Stromal cell of bone marrow (primary cell): ENCODE measurements at places on chromosomes 3 and 15.

DNA sequence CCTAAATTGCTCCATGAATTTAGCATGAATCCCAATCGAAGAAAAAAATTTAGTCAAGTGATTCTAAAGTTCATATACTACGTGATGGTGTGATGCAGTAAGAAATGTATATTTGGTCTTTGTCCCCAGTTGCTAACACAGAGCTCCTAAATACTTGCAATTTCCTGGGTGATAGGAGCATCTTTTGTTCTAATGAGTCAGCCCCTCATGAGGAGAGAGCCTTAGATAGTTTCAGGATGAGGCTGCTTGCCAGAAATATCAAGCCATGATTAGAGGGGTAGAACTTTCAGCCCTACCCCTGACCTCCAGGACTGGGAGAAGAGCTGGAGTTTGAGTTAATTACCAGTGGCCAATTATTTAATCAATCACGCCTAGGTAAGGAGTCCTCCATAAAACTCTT is 170.2 kb downstream of the PDE8A start:
- no peak for DNase-seq

GRCh38 chr3:153372326-153372725 is 210.3 kb downstream of the RAP2B start:
- peak; percentile 73 for DNase-seq

DNA sequence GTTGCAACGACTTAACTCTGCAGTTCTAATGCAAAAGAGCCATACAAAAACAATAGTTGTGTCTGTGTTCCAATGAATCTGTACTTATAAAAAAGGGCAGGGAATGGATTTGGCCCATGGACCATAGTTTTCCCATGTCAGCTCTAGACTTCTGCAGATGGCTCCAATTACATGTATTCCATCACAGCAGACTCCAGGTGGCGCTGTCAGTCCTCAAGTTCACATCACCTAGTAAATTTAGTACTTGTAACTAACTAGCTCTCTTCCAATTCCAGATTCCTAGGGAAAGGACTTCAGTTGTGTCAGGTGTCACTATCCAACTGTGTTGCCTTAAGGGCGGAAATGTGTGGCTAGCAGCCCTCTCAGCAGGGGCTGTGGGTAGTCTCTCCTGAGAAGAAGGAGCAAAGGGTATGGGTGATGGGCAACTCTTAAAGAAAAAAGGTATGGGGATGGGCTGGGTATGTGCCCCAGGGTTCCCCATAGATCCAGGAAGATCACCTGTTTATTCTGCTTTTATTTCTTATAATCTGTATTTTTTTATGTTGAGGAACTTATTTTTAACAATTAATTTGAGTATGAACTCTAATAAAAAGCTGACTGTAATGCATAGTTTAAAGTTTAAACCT is 36.2 kb downstream of the BBS4 start:
- DNase-seq = peak; percentile 67

DNA sequence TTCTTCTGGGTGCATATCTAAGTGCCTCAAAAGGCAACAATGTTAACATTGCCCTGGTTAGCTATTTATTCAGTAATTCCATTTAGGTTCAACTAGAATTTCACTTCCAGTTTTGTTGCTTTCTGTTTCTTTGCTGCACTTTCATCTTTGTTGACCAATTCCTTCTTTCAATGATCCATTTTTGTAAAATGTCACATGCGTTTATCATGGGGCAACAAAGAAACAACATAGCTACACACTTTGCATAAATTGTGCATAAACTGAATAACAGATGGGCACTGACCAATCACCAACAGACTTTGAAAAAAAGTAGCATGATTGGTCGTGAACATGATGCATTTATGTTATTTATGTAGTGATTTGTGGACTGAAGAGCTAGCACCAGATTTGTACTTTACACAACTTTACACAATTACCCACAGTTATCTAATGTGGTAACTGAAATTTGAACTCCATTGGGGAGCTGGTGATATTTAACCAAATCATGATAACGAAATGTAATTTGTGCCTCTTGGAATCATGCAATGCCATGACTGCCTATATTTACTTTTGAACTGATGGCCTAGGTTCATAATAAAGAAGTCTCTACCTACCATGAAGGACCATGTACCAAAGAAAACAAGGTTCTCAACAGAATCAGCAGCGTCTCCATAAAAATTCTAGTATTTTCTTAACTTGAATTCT is 7.1 kb upstream of the CPOX start:
- no peak for DNase-seq

DNA sequence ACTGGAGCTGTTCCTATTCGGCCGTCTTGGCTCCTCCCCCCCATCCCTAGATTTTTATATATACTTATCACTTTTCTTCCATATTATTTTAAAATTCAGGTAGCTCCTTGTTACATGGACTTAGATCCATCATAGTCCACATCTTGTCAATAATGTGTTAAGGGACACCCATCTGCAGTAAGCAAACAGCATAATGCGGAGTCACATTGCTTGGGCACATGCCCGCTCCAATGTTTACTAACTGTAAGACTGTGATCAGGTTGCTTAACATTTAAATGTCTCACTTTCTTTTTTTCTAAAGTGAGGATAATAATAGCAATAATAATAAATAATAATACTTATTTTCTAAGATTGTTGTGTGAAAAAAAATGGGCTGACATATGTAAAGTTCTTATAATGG is 303.2 kb upstream of the SOX14 start:
- no peak for DNase-seq

GRCh38 chr15:77479015-77479414 is 58.3 kb downstream of the HMG20A start:
- no peak for DNase-seq

GRCh38 chr3:157311633-157312375 is 124.8 kb upstream of the PTX3 start:
- DNase-seq = peak; percentile 87

DNA sequence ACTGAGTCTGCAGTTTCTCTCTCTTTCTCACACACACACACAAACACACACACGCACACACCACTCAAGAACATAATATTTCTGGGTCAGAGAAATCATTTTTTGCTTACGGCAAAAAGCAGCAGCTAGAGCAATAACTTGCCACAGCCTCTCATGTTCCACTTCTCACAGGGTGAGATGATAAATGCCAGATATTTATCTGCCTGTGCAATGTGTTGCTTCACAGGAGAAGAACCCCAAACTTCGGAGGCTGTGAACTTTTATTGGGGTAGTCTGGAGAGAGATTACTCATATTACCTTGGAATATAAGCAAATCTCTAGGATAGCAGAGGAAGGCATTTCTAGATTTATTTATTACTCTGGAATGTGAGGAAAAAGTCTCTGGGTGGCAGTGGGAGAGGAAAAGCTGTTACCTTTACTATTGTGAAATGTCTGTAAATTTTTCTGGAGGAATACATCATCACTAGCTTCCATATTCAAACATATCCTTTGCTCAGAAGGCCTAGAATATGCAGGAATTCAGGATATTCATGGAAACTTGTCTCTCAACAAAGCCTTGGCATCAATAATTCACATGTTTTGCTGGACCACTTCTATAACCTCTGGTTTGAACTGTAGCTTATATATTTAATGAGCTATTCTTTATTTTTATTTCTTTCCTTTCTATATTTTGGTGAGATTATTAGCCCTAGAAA is 369.2 kb downstream of the NSUN3 start:
- DNase-seq = no peak

- no peak for DNase-seq
Observed at GRCh38 chr3:152642658-152643057, 192.3 kb upstream of the P2RY1 start.

DNA sequence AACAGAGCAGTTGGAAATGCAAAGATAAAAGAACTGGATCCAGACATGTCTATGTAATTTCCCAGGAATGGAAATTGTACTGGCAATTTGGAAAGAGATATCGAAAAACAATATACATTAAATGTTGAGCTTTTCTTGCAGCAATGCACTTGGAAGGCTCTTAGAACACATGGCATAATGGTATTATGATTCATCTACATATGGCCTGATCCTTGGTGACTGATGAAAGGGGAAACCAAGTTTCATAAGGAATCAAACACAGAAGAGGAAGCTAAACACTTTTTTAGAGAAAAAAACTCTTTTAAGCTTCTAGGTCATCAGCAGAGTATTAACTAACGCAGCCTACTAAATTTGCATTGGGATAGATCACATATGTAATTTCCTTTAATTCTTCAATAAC is 12.4 kb upstream of the GREM1 start:
- DNase-seq = no peak

DNA sequence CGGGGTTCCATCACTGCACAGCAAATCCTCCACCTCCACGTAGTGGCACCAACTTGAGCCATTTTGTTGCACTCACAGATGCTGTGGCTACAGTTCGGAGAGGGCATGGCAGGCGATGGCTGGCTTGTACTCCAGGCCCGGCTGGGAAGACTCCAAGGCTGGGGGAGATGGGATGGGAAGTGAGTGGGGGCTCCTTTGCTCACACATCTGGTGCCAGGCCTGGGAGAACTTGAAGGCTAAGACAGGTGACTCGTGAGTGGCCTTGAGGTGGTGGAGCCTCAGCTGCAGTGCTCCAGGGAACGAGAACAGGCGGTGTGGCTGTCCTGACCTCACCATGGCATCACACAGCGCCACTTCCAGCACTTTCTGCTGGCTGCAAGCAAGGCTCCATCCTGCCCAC is 87.9 kb downstream of the PLXNA1 start:
- no peak for DNase-seq

DNA sequence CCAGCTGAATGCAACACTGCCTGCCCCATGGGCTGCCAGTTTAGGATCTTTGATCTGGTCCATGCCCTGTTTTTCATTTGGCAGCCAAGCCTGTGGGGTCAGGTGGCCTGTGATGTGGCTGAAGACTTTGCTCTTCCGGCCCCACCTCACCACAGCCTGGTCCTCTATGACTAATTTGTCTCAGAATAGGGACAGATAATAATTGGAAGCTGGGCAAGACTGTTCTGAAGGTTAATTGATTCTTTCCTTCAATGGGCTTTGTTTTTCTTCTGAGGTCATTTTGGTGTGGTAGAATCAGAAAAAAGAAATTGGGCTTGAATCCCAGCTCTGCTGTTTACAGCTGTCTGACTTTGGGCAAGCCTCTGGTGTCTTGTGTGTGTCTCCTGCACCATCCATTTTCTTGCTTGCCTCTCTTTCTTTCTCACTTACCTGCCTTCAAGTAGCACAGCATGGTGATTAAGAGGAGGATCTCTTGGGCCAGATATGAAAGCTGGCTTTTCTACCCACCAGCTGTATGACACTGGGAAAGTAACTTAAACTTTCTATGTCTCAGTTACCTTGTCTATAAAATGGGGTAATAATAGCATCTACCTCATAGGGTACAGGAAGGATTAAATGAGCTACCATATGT is 24.2 kb downstream of the ABHD2 start:
- DNase-seq = peak; percentile 64

- DNase-seq = no peak
Observed at GRCh38 chr15:70083946-70084345, 13.8 kb downstream of the TLE3 start.

- DNase-seq = no peak
Observed at GRCh38 chr3:13020159-13020750, 53.0 kb downstream of the IQSEC1 start.
